ENCODE measurements at places on chromosomes 5 and 9.

DNA sequence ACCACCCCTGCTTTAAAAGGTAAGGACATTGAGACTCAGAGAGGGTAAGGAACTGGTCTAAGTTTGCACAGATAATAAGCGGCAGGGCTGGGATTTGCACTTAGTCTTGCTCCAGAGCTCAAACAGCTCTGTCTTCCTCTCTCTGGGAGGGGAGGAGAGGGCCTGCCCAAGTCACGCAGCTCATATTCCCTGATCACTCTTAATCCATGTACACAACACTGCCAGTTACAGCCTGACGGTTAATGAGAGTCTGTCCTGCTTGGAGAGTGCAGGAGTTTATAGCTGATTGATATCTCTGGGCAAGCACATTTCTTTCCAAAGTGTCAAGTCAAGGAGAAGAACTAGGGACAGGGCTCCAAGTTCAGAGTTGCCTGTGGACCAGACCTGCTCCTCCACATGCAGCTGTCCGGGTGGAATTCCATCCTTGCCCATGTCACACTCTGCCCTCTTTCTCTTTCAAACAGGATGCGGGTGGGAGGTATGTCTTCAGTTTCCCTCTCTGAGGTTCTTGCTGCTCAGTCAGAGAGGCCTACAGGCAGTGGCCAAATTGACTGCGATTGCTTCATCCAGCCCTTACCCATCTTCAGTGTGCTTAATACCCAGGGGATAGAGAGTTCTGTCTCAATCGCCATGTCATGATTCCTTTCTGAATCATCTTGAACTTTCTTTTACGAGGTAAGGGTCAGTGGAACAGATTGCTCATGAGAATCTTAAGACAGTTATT lies 54.5 kb downstream of the GALNT12 start:
- no peak for DNase-seq

- DNase-seq, result no peak
Measured at GRCh38 chr9:95820074-95820473, 55.4 kb upstream of the ERCC6L2 start.

- no peak for DNase-seq
Measured at GRCh38 chr5:56641635-56642260, 173.6 kb upstream of the MAP3K1 start.

DNA sequence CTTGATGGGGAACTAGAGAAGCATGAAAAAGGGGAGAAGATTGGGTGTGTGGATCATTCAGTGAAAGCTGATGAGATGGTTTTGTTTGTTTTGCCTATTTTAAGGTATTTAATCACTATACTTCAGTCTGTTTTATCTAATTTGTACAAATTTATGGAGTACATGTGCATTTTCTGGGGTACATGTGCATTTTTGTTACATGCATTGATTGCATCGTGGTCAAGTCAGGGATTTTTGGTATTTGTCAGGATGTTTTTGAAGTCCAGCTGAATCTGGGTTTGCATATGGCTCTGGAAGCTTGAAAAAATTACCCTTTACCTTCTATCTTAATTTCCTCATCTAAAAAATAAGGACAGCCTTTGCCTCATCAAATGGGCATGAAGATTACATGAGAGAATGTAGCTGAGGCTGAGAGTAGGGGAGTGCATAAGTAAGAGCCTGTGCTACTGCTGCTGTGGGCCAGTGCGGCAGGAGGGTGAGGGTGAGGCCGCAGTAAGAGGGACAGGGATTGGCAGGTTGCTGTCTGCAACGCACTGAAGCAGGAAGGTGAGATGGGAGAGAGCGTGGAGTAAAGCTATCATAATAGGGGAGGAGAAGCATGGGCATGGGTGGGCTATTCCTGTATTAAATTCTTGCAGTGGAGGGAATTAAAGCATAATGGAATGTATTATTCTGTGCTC lies 139.8 kb downstream of the NPR3 start:
- no peak for DNase-seq

GRCh38 chr5:90881626-90882150 lies 323.1 kb downstream of the ADGRV1 start:
- no peak for DNase-seq

All from head of caudate nucleus (tissue), 42 donors.